Islet precursor cell (in vitro differentiated cells): ENCODE measurements at places on chromosomes 4 and X.

DNA sequence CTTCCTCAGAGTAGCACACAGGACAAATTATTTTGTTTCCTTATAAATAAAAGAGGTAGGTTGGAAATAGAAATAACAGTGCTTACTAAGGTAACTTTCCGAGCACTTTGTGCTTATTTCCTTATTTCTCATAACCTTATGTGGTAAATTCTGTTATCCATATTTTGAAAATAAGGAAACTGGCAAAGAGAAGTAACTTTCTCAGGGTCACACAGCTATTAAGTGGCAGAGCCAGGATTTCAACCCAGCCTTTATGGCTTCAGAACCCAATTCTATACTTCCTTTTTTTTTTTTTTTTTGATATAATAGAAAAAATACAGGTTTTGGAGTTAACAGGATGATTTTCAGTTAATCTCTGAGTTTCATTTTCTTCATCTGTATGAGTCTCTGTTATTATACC, 3.3 kb downstream of the UTP3 start:
- DNase-seq = no peak

GRCh38 chrX:104151037-104151436, 5.8 kb downstream of the SLC25A53 start:
- no peak for DNase-seq

GRCh38 chr4:2816401-2816954, 23.6 kb downstream of the SH3BP2 start:
- no peak for DNase-seq

GRCh38 chrX:123424546-123424945, 240.5 kb downstream of the GRIA3 start:
- DNase-seq = no peak

- DNase-seq = no peak
Measured at GRCh38 chr4:186727169-186727976, 3.7 kb upstream of the FAT1 start.

- DNase-seq = no peak
Measured at GRCh38 chrX:72262077-72262476, 15.0 kb downstream of the RPS4X start.

DNA sequence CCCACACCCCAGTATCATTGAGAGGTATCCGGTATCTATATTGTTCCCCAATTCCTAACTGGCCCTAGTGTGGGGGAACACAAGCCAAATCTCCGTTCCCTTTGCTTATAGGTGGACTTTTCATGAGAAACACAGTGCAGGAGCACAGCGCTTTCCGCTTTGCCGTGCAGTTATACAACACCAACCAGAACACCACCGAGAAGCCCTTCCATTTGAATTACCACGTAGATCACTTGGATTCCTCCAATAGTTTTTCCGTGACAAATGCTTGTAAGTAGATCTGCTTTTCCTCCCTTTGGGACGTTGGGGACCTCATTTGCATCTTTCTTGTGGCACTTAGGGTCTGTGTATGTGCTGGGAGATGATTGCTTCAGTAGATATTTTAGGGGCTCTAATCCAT, 1.6 kb downstream of the GRIA3 start:
- DNase-seq = no peak

DNA sequence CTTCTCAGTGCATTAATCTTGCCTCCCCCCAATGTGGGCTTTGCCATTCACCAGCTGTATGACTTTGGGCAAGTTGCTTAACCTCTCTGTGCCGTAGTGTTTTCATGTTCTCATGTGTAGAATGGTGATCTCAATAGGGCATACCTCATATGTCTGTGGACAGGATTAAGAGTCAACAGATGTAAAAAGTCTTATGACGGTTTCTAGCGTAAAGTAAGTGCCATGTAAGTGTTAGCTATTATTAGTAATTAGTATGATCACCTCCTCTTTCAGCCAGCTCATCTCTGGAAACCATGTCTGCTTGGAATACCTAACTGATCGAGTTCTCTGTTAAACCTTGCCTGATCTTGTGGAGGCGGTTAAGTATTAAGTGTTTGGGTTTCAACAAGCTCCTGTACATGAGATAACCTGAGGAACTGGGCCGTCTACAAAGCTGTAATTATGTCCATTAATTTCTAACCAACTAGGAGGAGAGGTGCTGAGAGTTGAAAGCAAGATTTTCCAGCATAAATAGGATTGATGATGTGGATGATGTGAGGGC, 66.3 kb downstream of the TSC22D3 start:
- no peak for DNase-seq

- DNase-seq = no peak
Measured at GRCh38 chr4:105714071-105714521, 5.5 kb downstream of the GSTCD start.

- DNase-seq = no peak
Measured at GRCh38 chr4:128394778-128395177, 107.2 kb upstream of the PGRMC2 start.

DNA sequence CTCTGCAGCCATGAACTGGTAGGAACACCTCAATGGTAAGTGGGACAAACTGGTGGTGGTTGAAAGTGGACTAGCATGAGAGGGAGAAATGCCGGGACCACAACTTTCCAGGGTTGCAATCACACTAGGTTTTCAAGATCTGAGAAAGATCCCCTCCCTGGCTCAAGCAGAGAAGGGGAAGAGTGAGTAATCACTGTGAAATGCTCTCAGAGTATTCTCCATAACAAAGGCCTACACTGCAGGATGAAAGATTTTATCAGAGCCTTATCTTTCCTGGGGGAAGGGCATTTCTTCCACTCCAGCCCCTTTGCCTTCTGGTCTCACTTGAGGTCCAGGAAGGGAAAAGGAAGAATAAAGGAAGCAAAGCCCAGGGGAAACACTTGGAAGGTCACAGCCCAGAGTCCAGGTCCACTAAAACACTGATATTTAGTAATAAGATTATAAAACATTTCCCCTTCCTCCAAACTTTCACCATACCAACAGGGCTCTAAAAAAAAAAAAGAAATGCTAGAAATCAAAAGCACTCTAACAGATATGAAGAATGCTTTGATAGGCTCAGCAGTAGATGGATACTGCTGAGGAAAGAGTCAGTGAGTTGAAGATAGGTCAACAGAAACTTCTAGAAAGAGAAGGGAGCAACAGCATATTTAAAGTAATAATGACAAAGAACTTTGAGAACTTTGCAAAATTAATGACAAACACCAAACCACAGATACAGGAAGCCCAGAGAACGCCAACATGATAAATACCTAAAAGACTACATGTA, 95.9 kb downstream of the WDFY3 start:
- peak; percentile 91 for DNase-seq

GRCh38 chr4:125132729-125133128, 182.0 kb upstream of the FAT4 start:
- DNase-seq = no peak

GRCh38 chr4:166043801-166044200, 170.8 kb downstream of the TLL1 start:
- no peak for DNase-seq

DNA sequence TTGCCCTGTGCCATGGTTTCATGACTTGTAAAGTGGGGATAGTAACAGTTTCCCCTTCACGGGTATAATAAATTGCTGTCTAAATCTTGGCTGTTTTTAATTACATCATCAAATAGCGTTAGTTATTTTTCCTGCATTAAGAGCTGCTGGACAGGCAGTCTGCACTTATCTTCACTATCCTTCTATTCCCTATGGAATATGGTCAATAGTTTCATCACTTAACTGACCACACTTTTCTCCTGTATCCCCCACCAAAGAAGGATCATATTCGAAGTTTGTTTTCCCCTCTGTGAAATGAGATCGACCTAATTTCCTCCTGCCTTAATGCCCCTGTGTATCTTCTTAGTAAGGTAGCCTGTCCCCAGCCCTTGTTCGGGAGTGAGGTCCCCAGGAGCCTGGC, 133.2 kb downstream of the SHROOM3 start:
- no peak for DNase-seq

DNA sequence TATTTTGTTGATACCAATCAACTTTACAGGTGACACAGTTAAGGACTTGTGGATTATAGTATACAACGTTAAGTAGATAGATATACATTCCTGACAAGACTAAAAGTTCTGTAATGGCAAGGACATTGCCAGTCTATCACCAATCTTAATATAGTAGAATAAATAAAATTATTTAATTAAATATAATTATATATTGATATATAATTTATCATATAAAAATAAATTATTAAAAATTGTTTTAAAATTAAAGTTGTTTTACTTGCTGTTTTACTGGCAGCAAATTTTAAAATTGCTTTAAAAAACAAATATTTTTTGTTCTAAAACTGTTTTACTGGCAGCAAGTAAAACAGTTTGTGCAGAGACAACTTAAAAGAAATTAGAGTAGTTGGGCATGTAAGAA, 18.7 kb downstream of the TNIP3 start:
- DNase-seq = no peak

- DNase-seq = no peak
Measured at GRCh38 chrX:139949703-139950102, 15.6 kb downstream of the CXorf66 start.

DNA sequence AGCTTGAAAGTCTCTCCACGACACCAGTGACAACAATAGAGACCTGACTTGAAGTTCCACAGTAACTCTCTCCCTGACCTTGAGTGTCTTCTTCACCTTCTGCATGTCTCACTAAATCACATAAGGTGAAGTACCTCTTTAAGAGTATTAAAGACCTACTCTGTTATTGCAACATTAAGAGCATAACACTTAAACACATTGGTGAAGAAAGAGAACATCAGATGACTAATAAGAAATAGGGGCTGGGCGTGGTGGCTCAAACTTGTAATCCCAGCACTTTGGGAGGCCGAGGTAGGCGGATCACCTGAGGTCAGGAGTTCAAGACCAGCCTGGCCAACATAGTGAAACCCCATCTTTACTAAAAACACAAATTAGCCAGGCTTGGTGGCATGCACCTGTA, 33.9 kb upstream of the MAPK10 start:
- no peak for DNase-seq

DNA sequence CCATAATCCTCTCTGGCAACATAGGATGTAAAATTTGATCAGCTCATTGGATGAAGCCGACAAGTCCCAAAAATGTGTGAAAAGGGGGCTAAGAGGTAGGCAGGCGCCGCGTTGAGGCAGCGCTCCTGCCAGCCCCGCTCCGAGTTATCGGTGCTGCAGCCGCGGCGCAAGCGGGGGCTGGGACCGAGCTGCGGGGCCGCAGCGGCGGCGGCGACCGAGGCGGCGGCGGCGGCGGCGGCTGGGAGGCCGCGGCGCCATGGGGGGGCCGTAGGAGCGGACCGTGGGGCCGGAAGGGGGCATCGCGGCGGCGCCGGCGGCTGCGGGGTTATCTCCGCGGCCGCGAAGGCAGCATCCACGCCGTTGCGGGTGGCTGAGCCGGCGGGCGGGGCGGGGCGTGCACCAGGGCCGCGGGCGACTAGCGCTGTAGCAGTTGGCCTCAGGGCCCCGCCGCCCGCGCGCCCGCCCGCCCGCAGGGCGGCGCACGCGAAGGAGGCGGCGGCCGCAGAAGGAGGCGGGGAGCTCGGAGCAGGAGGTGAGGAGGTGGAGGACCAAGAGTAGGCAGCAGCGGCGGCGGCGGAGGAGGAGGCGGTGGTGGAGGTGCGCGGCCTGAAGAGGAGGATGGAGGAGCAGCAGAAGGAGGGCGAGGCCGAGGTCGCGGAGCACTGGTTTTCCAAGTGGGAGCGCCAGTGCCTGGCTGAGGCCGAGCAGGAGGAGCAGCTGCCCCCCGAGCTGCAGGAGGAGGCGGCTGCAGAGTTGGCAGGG, 126.0 kb upstream of the CXorf66 start:
- peak; percentile 76 for DNase-seq

- no peak for DNase-seq
Measured at GRCh38 chrX:19772822-19773628, 114.4 kb downstream of the SH3KBP1 start.

DNA sequence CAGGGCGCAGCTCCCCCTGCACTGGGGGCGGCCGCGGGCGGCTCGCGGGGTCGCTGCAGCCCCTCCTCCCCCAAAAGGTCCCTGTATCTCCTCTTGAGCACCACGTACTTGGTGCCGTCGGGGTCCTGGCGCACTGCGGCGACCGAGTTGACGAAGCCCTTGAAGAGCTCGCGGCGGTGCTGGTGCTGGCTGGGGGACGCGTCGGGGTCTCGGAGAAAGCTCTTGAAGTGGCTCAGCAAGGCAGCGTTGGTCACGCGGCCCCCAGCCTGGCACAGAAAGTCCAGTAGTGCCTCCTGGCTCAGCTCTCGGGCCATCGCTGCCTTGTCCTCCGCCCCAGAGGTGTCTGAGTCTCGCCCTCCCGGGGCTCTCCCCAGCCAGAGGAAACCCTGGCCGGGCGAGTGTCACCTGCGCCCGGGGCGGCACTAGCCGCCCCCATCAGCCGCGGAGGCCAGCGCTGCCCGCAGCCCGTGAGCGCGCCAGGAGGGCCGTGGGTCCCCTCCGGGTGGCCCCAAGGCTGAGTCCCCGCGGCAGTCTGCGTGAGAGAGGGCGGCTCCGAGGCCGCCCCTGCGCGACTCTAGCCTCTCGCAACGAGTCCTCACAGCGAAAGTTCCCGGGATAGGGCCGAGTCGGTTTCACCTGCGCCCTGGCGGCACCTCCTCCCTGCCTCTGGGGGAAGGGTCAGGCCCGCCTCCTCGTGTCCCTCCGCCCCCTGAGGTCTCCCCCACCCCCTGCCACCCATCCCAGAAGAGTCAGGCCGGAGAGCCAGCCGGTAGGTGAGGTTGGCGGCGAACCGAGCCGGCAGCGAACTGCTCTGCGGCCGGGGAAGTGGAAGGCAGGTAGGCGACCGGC, at the start of gene SOWAHB:
TSS of gene SOWAHB (minus strand) at position 609 of the 849 bp plus-strand sequence. CDS start at position 314, 295 bp downstream.
- DNase-seq = peak; percentile 93

- DNase-seq = no peak
Measured at GRCh38 chr4:31088600-31089230, 368.5 kb downstream of the PCDH7 start.

GRCh38 chrX:9135901-9136510, 102.1 kb upstream of the FAM9B start:
- DNase-seq = no peak

DNA sequence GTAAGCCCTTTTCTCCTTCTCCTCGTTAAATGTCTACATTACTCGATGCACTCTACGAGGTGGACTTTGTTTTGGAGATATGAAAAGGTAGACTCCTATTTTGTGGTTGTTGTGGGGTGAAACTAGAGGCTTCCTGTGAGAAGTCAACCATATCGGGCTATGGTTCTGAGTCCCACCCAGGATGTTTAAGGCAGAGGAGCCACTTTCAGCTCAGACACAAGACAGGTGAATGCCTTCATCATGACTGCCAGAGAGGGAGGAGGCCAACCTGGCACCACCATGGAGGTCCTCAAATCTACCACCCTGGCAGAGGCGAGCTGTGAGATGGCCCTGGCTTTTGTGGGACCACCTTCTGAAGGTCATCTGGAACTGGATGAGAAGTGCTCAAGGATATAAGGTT, 154.4 kb upstream of the KLF3 start:
- no peak for DNase-seq

GRCh38 chr4:18291256-18291655, 269.7 kb upstream of the LCORL start:
- DNase-seq = no peak

DNA sequence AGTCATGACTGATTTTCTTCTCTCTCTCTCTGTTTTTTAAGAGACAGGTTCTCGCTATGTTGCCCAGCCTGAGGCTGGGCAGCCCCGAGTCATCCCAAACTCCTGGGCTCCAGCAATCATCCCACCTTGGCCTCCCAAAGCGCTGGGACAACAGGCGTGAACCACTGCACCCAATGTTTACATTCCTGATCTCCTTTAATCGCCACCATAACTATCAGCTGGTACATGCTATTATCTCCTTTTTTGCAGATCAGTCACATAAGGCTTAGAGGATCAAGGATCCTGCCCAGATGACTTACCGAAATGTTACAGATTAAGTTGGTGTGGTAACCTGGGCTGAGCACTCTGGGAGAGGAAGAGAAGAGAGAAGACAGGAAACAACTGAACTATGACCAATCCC, 1.5 kb upstream of the USP46 start:
- no peak for DNase-seq
